ENCODE measurements at places on chromosomes 5 and 9.

DNA sequence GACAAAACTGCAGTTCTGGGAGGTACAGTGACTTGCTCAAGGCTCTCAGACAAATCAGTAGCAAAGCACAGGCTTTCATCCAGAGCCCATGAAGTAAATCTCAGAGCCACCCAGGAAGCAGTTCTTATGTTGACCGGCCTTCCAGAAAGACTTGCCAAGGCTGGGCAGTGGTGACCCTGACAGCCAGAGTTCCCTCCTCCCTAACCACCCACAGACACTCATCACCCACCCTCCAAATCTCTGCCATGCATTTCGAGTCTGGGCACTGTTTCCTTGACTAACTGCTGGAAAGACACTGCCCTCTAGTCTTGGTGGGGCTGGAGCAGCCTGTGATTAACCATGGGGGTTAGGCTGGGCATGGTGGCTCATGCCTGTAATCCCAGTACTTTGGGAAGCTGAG lies 21.5 kb downstream of the NEURL1B start:
- no peak for DNase-seq

DNA sequence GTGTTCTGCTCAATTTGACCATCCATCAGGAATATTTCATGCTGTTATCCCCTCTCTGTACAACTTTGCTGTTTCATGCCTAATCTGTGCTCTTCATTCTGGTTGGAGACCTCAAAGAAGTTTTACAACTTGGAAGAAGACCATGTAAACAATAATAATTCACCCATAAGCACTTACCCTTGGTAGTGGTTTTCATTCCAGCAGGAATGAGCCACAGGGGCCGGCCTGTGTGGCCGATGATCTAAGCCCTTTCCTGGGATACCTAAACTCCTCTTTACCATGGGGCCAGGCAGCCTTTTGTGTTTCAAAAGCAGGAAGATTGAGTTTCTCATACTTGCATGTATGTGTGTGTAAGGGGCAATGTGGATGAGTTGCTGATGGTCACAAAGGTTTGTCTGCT lies 165.0 kb downstream of the FGF1 start:
- no peak for DNase-seq

DNA sequence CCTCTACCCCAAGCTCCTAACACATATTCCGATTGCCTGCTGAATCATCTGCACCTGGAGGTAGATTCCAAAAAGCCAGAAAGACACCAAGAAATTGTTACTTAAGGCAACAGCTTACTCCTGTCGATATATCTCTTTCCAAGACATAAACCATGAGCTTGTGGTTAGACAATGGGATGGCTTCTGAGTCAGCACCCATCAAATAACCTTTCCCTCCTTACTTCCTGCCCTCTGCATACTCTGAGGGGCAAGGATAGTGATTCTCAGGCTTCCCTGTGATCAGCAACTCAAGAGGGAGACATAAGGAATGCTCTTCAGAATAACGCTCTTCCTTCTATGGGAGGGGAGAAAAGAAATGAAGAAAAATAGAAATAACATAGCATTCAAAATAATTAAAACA lies 70.9 kb downstream of the TMEM215 start:
- DNase-seq, result no peak

DNA sequence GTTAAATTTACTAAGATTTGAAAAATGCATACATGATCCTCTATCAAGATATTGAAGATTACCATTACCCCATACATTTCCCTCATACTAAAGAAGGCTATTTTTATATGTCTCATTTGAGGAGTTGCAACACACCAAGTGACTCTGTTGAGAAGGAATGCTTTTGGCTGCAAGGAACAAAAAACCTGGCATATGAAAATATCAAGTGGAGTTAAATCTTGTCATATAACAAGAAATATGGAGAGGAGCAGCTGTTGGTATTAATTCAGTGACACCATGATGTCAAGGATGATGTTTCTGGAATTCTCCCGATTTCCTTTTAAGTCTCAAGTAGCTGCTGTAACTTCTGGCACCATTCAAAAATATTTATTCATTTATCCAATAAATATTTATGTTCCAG lies 193.8 kb downstream of the CSNK1G3 start:
- DNase-seq, result no peak
